GM23338 (cell line): ENCODE measurements at places on chromosomes 4 and X. TPM values are rescaled to one million over a fixed set of nuclear protein-coding genes. Genes with fewer than 3 reads are reported as not detected.
A peak's percentile ranks its signal among the peaks of the same experiment; 100 is the strongest.

DNA sequence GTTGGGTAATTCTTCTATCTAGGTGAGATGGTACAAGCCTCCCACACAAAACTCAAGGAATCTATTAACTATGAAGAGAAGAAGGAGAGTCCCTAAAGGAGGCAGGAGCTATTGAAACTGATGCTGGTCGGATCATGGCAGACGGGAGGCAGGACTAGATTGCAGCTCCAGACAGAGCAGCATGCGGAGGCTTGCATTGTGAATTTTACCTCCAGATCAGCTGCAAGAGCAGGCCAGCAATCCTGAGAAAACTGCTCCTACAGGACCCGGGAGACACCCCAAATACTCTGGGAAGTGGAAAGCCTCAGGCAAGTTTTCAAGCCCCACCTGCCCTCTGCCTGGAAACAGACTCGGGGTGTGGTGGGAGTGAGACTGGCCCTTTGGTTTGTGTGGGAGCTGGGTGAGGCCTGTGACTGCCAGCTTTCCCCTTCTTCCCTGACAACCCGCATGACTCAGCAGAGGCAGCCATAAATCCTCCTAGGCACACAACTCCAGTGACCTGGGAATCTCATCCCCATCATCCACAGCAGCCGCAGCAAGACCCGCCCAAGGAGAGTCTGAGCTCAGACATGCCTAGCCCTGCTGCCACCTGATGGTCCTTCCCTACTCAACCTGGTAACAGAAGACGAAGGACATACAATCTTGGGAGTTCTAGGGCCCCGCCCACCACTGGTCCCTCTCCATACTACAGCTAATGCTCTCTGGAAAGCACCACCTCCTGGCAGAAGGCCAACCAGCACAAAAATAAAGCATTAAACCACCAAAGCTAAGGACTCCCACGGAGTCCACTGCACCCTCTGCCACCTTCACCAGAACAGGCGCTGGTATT is 30.9 kb downstream of the GATB start:
- DNase-seq = peak; percentile 46

Gene SLC26A1
- 0.10 and 0.16 TPM in 2 replicates for total RNA-seq

GRCh38 chrX:120517936-120518335 is 42.8 kb downstream of the CUL4B start:
- no peak for DNase-seq

Gene NR0B1
- 0.16 and 0.45 TPM in 2 replicates for total RNA-seq

DNA sequence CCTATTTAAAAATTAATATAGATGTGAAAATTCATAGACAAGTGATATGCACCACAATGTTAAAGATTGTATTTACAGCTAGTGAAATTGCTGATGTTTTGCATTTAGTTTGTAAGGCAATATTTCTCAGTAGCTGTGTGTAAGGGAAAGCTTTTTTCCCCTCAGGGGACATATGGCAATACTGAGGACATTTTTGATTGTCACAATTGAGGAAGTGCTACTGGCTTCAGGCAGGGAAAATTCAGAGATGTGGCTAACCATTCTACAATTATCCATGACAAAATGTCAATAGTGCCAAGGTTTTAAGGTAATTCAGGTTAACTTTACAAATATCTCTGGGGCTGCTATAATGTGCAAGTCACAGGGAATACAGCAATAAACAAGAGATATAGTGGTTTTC is 66.1 kb upstream of the IL15 start:
- DNase-seq = no peak

DNA sequence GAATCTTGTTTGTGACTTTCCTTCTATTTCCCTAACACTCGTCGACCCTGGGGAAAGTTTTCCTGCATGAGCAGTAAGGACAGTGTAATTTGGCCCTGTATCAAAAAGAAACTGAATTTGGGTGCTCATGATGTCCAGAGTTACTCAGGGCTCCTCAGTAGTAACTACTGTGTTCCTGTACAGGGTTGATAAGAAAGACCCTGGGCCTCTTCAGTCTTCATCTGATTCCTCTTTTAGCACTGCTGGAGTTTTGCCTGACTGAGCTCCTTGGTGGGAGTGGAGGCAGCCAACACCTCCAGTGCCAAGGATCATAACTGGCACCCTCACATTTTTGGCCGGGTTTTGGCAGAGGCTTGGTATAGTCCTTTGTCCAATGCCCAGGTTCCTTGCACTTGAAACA is 7.1 kb upstream of the AREG start:
- DNase-seq = no peak
